Stimulated activated CD8-positive, alpha-beta memory T cell treated with anti-CD3 and anti-CD28 coated beads, Interleukin-15, amount 100 ng/mL, for 24 hours (primary cell): ENCODE measurements at places on chromosomes 12 and 14.

GRCh38 chr12:114302117-114302516, 103.8 kb downstream of the TBX5 start:
- DNase-seq: no peak

DNA sequence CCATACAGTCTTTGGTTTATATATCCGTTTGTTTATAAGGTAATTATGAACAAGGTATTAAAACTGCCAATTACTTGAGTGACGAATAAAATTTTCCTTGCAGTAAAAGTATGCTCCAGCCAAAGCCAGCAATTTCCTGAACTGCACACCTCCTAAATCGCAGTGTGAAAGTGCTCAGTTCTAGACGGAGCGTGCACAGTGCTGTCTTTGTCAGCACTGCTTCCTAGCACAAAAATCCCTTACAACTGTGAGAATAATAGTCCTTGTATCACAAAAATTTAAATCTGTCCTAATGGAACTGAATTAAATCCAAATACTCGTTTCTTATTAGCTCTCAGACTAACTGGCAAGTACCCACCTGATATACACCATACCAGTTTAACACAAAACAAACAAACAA, 26.3 kb downstream of the LRIG3 start:
- no peak for DNase-seq

- no peak for DNase-seq
Measured at GRCh38 chr12:123075087-123075645, 75.7 kb downstream of the PITPNM2 start.

DNA sequence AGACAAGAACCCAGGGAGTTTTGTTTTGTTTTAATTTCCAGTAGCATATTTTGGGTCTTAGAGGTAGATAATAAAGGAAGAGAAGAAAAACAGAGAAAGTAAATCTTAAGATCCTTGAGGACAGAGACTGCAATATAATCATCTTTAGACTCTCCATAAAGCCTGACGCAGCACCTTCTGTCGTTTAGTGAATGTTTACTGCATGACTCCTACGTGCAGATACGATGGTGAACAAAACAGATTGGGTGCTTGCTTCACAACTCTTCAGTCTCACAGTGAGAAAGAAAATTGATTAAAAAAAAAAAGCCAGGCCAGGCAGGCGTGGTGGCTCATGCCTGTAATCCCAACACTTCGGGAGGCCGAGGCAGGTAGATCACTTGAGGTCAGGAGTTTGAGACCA, 86.9 kb downstream of the STON2 start:
- no peak for DNase-seq

DNA sequence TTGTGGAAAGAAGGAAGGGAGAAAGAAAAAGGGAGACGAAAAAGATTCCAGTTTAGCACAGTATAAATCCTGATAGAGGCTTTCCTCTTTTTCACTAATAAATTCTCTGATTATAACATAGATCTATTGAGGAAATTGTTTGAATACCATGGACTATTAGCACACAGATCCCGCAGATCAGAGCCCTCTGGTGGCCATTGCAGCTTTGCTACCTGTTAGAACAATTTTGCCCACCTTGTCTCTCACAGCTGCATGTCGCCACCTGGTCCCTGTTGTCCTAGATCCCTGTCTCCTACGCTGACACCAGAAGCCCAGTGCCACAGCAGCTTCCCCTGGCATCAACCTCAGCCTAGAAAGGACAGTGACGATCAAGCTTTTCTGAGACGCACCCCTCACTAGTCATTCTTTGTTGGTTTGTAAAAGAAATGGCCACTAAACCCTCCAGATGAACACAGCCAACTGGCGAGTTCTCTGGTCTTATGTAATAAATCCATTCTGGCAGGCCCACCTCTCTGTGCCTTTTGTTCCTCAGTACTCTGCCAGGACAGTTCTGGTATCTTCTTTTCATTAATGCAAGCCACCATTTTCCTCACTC, 9.9 kb downstream of the GPHB5 start:
- no peak for DNase-seq

DNA sequence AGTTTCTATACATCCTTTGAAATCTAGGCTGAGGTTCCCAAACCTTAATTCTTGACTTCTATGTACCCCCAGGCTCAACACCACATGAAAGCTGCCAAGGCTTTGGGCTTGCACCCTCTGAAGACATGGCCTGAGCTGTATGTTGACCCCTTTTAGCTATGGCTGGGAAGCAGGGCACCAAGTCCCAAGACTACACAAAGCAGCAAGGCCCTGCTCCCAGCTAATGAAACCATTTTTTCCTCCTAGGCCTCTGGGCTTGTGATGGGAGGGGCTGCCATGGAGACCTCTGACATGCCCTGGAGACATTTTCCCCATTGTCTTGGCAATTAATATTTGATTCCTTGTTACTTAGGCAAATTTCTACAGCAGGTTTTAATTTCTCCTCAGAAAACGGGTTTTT, 207.0 kb downstream of the ADAMTS20 start:
- no peak for DNase-seq

DNA sequence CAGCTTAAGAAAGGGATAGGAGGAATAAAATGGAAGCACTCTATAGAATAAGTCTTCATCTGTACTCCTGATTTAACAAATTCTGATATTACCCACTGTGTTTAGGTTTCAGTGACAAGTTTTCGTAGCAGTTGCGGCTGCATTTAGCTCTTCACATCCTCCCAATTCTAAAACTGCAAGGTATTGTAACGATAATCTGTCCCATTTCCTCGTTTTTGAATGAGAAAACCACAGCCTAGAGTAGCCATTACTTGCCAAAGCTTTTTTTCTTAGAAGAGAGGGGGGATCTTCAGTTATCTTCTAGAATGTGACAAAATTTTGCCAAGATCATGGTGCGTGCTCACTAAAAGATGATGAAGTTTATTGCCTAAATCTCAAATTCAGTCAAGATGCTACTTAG, 155.8 kb downstream of the PDE3A start:
- no peak for DNase-seq

GRCh38 chr14:60051721-60052221, 40.0 kb upstream of the PCNX4 start:
- DNase-seq: no peak

DNA sequence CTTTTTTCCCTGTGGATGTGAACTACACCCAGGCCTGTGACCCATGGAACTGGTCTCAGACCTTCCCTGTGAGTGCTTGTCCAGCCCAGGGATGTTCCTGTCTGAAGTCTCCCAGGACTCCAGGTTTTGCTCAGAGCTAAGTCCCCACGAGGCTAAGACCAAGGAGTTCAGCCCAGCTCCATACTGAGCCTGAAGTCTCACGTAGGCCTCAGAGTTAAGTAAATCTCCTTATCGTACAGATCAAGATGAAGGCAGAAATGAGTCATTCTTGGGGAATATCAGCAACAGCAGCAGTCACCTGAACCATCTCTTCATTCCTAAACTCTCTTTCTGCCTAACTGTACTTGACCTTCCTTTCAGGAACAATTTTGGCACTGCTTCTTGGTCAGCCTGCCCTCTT, 139.8 kb downstream of the ANO6 start:
- DNase-seq: no peak

DNA sequence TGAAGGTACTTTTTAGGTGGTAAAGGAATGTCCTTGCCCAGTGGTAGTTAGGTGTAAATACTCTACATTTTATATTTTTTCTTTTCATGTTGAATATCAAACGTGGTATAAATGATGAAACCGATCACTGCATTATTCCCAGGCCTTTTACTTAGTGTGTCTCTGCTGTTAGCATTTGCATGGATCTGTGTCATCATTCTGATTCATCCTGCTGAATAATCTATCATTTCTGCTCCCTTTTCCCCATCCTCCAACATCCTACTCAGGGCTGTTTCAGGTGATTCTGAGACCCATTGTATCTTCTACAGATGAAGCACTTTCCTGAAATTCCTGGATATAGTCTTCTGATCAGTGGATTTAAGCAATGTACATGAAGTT, 61.0 kb upstream of the PTHLH start:
- DNase-seq: no peak

DNA sequence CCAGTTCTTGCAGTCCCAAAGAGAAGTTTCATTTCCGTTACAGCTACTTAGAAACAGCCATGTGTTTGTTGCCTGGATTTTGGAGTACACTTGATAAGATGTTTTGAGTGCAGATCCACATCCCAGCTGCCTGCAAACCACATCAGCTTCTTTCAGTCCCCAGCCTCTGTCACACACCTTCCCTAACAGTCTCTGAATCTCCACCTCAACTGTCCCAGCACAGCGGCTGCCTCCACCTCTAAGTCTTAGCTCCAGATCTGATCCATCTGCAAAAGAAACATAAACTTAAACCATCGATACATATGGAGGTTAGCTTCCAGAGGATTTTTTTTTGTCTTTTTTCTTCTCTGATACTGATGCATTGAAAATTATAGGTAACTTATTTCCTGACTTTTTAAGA, 8.4 kb downstream of the CD163 start:
- no peak for DNase-seq

GRCh38 chr14:68099495-68100045, 280.0 kb downstream of the RAD51B start:
- DNase-seq: no peak

GRCh38 chr12:113403435-113404415, at the start of gene SDS:
Gene SDS (minus strand): TSS chr12:113403887. CDS start chr12:113399708, 4,179 bp downstream.
- DNase-seq: no peak

- no peak for DNase-seq
Measured at GRCh38 chr14:99822800-99823455, 29.7 kb downstream of the EML1 start.

DNA sequence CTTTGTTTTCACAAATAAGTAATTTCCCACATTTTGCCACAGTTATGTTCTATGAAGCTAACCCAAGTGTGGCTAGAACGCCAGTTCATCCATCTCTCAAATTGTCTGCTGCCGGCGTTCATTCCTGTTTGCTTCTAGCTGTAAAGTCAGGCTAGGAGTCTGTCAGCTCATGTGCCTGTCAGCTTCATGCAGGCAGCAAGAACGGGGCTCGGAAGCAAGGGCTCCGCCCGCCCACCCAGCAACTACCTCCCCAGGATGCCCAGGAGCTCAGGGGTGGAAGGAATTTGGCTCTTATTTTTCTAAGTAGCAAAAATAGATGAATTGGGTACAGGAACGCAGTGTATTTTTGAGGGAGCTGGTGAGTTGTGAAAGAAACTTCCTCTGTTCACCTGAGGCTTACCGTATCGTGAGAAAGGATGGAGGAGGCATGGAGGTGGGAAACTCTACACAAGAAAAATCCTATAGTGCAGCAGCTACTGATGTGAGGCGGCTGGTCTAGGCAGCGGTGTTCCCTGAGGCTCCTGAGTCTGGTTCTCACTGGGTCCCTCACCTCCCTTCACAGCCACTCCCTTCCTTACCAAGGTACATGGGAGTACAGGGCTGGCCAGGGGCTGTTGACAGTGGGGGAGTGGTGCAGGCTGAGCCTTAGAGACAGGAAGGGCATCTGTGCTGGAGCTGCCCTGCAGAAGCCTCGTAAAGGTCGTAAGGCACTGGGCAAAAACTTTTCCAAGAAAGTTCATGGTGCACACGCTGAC, 54.5 kb upstream of the AMN start:
- no peak for DNase-seq

DNA sequence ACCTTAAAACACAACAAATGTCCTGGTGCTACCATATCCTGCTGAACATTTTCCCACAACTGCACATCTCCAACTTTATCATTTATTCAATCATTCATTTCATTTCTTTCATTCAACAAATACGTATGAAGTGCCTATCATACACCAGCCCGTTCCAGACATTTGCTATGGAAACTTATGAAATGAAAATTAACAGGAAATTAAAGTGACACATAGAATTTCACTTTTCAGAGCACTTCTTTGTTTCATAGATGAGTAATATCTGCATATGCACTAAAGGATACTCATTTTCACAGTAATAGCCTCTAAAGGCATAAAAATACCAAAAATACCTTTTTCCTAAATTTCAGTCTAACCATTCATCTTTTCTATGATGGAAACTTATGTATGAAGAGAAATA, 12.6 kb downstream of the CNIH1 start:
- no peak for DNase-seq

DNA sequence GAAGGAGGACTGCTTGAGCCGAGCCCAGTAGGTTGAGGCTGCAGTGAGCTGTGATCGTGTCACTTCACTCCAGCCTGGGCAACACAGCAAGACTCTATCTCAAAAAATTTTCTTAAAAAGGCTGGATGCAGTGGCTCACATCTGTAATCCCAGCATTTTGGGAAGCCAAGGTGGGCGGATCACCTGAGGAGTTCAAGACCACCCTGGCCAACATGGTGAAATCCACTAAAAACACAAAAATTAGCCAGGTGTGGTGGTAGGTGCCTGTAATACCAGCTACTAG, 17.1 kb upstream of the MDM2 start:
- no peak for DNase-seq

GRCh38 chr14:57732463-57733285, 133.2 kb downstream of the SLC35F4 start:
- DNase-seq: no peak

- no peak for DNase-seq
Measured at GRCh38 chr12:5807090-5807414, 138.0 kb downstream of the ANO2 start.

DNA sequence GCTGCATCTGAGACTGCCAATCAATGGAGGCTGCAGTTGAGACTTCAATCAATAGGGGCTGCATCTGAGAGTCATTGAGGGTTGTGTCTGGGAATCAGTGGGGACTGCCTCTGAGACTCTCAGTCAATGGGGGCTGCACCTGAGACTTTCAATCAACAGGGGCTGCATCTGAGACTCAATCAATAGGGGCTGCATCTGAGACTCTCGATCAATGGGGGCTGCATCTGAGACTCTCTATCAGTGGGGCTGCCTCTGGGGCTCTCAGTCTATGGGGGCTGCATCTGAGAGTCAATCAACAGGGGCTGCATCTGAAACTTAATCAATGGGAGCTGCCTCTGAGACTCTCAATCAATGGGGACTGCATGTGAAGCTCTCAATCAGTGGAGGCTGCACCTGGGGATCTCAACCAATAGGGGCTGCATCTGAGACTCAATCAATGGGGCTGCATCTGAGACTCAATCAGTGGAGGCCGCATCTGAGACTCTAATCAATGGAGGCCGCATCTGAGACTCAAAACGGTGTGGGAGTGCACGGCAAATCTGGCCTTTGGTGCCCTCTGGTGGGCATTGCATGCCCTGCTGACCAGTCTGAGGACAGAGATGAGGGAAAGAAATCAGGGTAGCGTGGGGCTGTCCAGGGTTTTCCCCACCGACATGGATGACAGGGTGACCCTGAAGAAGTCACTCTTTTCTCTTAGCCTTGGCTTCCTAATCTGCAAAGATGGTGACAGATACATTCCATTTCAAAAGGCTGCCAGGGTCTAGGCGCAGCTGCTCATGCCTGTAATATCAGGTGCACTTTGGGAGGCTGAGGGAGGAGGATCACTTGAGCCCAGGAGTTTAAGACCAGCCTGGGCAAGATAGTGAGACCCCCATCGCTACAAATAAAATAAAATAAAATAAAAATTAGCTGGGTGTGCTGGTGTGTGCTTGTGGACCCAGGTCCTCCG, 41.3 kb upstream of the EIF5 start:
- DNase-seq: peak; percentile 53

DNA sequence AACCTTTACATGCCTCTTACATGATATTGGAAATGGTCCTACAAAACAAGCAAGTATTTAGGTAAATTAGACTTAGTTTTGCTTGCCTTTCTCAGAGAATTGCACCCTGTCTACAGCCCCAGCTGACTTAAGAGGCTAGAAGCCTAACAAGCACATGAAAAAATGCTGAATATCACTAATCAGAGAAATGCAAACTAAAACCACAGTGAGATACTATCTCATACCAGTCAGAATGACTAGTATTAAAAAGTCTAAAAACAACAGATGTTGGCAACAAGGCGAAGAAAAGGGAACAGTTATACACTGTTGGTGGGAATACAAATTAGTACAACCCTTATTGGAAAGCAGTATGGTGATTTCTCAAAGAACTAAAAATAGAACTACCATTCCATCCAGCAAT, 103.8 kb downstream of the EGLN3 start:
- no peak for DNase-seq

- DNase-seq: no peak
Measured at GRCh38 chr12:12032851-12033797, 37.6 kb upstream of the BCL2L14 start.
